ENCODE measurements at places on chromosomes 5 and 9. TPM values are rescaled to one million over a fixed set of nuclear protein-coding genes. Genes with fewer than 3 reads are reported as not detected.

Gene BTNL8
- not detected for total RNA-seq

Gene RLN2
- not detected for total RNA-seq

Gene TMEM174
- not detected for total RNA-seq

Gene SHOC1
- not detected for total RNA-seq

Gene FOXD4
- 0.16 TPM for total RNA-seq

Gene NADK2
- total RNA-seq: 36.4 TPM

Gene HK3
- total RNA-seq: not detected

Gene ADAMTS16
- total RNA-seq: under 0.01 TPM

Gene CCDC192
- total RNA-seq: not detected

Gene RAD23B
- 337 TPM for total RNA-seq

Gene FOXD4L5
- total RNA-seq: 0.16 TPM

Gene PDLIM4
- 78.2 TPM for total RNA-seq

Gene IL31RA
- 14.0 TPM for total RNA-seq

Gene TAF11L14
- total RNA-seq: not detected

Gene DOCK2
- 5.7 TPM for total RNA-seq

Gene WNT8A
- not detected for total RNA-seq

Gene COL23A1
- total RNA-seq: 14.7 TPM

Gene SLC2A6
- total RNA-seq: 41.3 TPM

Gene TRPM3
- 14.9 TPM for total RNA-seq

Measured in hair follicle dermal papilla cell (primary cell).